ENCODE measurements at places on chromosomes 1 and 21. TPM values are rescaled to one million over a fixed set of nuclear protein-coding genes. Genes with fewer than 3 reads are reported as not detected.
A peak's percentile ranks its signal among the peaks of the same experiment; 100 is the strongest.

GRCh38 chr1:99655376-99655775 lies 9.5 kb downstream of the PALMD start:
- no peak for DNase-seq

DNA sequence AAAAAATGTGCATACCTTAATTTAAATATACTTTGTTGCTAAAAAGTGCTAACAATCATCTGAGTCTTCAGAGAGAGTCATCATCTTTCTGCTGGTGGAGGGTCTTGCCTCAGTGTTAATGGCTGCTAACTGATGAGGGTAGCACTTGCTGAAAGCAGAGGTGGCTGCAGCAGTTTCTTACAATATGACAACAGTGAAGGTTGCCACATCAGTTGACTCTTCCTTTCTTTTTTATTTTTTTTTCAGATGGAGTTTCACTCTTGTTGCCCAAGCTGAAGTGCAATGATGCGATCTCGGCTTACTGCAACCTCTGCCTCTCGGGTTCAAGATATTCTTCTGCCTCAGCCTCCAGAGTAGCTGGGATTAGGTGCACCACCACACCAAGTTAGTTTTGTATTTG lies 2.6 kb upstream of the CFAP45 start:
- DNase-seq, result no peak

- no peak for DNase-seq
These were observed 498.2 kb downstream of the PLPP3 start for GRCh38 chr1:56081173-56081572.

DNA sequence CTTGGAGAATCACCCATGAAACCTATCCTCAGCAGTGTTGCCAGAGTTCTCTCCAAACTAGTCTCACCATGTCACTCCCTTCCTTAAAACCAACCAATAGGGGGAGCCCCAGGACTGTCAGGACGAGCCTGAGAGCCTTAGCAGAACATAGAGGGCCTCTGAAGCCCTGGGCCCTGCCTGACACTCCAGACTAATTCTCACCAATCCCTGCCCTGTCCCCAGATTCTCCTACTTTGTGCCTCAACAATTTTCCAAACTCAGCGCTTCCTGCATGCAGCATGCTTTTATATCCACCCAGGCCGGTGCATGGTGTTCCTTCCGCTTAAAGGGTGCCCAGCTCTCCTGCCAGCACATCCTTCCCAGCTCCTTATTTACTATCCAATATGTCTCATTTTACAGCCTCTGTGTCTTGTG lies 42.7 kb downstream of the HSD3B1 start:
- DNase-seq, result peak; percentile 53

- no peak for DNase-seq
These were observed 435 bp downstream of the ILF2 start for GRCh38 chr1:153670257-153670858.

DNA sequence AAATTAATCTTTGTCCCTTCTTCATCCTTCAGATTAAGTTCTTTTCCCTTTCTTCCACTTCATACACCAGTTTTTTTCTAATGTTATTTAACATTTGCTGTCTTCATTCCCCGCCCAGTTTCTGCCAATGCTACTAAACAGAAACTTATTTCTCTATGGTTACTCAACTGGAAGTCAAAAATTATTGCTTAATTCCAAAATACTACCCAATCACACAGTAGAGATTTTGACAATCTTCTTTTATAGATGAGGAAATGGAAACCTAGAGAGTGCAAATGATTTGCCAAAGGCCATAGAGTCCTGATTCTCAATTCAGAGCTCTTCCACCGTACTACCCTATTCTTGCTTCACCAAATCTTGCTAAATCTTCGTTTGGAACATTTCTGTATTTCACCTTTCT lies 58.1 kb upstream of the SH3GLB1 start:
- DNase-seq, result no peak

GRCh38 chr1:168297019-168297730 lies 16.5 kb downstream of the TBX19 start:
- DNase-seq, result no peak

- DNase-seq, result no peak
These were observed 210.4 kb downstream of the BACH1 start for GRCh38 chr21:29509121-29509520.

Gene ATP1A4
- total RNA-seq, result not detected

Gene TEKT2
- total RNA-seq, result 0.35 TPM

Gene RBP7
- 2.0 TPM for total RNA-seq

Measured in HepG2 (cell line).